Metanephros (tissue), 2 donors: ENCODE measurements at places on chromosomes 6 and 20. TPM values are rescaled to one million over a fixed set of nuclear protein-coding genes. Genes with fewer than 3 reads are reported as not detected.

ESR1 gene
- total RNA-seq, result 3.5 TPM

C6orf120 gene
- 37.2 TPM for total RNA-seq

AHI1 gene
- total RNA-seq, result 40.1 TPM

FAM229B gene
- total RNA-seq, result 17.9 TPM

RCAN2 gene
- total RNA-seq, result 11.9 TPM
